ENCODE measurements at places on chromosomes 2 and 18.

DNA sequence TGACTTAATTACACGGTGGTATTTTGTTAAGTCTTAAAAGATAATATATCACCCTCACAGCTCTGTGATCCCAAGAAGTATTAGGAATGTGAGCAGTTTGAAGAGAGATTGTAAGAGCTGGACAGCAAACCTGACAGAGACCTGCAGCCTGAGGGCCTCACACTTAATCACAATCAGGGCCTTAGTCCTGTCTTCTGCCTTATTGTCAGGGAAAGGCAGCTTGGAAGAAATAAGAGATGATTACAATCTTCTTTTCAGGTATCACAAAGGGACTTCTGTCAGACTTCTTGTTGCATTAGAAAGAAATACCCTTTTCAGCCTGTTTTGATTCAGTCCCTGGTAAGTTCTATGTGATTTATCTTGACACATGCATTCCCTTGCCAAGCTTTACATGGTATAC is 1433.8 kb upstream of the SLC39A10 start:
- no peak for DNase-seq

- DNase-seq: no peak
These were observed 35.2 kb downstream of the ASB1 start for GRCh38 chr2:238461916-238462315.

- no peak for DNase-seq
These were observed 12.8 kb downstream of the LRP2 start for GRCh38 chr2:169349535-169349934.

DNA sequence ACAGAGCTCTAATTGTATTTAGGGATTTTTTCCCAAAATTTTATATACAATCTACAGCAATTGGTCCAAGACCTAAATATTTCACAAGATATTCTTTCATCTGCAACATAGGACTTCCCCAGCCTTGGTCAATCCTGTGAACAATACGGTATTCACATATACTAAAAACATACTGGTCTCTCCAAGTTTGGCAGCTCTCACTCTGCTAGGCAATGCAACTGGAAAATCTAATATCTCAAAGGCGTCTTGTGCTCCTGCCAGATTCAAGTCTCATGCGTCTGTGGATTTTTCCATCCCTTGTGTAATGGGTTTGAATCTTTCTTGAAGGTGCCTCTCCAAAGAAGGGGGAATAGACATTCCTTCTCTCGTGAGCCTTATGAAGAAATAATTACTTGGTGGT is 27.4 kb upstream of the MBOAT2 start:
- no peak for DNase-seq

GRCh38 chr2:160411955-160412354 is 81.7 kb downstream of the RBMS1 start:
- no peak for DNase-seq

DNA sequence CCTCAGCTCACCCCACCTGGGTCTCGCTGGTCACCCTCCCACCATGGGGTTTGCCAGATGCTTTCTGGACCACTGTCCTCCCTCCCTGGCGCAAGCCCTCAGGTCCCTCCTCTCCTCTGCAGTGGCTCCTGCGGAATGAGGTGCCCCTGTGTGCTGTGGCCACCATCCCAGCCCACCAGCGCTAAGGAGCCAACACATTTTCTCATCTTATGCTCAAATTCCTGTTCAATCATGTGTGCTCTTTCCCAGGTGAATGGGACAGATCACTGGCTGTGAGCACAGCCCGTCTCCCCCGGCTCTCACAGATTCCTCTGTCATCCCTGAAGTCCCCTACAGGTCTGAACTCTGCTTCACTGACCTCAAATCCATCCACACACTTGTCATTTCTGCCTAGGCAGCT is 15.2 kb upstream of the CCDC74B start:
- no peak for DNase-seq

DNA sequence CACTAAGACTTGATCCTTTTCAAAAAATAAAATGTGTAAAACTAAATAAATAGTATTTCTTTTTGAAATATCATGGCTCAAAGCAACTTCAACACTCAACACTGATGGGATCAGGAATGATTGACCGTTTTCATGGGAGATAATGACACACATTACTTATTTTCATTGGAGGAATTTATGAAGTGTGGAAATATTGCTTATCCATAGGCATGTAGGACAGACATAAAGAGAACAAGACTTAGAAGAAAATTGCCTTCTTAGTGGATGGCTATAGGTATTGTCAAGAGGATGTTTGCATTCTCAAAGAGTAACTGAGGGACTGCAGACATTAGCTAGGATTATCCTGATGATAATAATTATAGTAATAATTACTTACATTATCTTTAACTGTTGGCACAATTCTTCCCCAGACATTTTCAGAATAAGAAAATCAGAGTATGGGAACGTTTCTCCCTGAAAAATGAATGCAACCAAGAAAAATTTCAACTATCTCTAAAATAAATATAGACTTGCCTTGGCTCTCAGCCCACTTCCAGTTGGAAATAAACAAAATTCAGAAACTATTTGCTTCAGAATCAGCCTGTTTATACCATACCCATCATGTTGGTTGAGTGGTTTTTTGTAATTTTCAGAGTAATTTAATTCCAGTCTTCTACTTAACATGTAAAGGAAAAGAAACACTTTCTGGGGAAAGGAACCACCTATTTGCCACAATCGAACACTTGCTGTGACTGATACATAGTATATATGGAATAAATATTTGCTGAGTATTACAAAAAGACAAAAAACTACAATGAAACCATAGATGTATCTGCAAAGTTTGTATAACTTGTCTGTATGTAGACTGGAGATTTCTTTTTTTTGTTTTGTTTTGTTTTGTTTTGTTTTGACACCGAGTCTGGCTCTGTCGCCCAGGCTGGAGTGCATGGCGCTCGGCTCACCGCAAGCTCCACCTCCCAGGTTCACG is 165.7 kb downstream of the TMX3 start:
- no peak for DNase-seq

DNA sequence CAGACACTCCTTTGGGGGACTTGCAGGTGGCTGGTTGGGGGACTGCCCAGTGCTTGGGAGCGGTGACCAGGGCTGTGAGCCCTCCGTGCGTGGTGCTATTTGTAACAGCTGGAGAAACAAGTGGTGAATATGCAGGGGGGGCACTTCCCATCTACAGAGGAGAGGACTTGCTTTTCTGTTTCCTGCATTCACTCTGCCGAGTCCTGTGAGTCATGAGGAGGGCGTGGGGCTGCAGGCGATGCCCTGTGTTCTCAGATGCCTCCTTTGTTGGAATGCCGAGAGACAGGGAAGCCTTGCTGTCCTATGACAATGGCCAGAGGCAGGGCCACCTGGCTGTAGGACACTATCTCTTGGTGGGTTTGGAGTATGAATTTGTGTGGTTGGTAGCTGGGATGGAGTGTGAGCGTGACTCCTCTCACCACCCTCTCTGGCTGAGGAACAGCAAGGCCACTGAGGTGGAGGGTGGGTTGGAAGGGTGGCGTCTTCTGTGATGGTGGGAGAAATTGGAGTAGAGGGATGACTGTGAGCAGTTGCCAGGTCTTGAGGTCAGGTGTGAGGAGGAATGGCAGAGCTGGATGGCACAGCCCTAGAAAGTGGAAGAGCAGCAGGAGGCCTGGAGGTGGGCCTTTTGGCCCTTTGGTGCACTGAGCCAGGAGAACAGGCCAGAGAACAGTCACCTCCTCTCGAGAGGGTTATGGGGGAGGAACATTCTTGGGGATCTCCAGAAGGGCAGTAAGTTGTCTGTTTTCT is 24.3 kb downstream of the FHOD3 start:
- no peak for DNase-seq

- DNase-seq: no peak
These were observed 191.4 kb downstream of the PDE11A start for GRCh38 chr2:177881008-177881747.

GRCh38 chr18:61953641-61954040 is 60.8 kb upstream of the RNF152 start:
- no peak for DNase-seq

GRCh38 chr18:66990909-66991308 is 387.0 kb upstream of the CDH19 start:
- no peak for DNase-seq

DNA sequence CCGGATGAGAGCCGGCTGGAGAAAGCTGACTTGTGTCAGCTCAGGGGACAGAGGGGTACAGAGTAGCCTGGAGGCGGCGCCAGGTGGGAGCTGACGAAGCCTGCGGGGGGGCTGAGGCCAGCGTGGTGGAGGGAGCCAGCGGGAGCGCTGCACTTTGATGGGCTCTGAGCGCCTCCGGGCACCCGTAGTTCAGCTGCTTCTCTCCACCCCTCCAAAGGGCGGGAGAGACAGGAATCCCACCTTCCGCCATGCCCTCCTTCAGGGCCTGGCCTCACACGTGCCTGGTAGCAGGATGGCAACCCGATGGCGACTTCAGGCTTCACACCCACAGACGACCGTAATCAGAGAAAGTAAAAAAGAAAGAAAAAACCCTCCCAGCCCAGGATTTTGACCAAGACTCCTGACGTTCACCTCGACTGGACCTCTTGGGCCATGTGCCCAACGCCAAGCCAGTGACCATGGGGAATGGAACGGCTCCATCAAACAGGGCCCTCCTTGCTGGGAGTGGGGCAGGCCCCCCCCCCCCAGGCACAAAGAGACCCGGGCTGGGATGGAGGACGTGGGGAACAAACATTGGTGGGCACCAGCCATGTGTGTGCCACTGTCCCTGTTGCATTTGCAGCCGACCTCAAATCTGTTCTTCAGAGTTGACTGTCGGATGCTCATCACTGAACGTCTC is 60.7 kb upstream of the ASAP2 start:
- DNase-seq: no peak

- no peak for DNase-seq
These were observed 17.2 kb downstream of the GPC1 start for GRCh38 chr2:240452462-240453256.

GRCh38 chr2:128465246-128466170 is 146.8 kb upstream of the HS6ST1 start:
- no peak for DNase-seq

GRCh38 chr2:1960761-1961160 is 216.4 kb upstream of the PXDN start:
- no peak for DNase-seq

DNA sequence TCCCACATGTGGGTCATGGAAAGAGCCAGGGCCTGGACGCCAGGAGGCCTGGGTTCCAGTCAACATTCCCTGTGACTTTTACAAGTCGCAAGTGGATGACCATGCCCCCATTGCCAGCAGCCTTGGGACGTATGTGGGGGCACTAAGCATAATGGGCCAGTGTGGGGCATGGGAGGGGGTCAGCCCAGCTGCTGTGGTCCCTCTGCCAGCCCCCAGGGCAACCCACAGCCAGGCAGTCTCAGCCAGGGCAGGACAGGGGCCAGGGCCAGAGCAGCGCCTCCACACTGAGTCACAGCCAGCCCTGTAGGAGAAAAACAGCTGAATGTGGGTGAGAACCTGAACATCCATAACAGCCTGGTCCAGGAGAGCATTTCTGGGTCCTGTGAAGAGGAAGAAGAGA is 173.2 kb downstream of the GFPT1 start:
- DNase-seq: no peak

DNA sequence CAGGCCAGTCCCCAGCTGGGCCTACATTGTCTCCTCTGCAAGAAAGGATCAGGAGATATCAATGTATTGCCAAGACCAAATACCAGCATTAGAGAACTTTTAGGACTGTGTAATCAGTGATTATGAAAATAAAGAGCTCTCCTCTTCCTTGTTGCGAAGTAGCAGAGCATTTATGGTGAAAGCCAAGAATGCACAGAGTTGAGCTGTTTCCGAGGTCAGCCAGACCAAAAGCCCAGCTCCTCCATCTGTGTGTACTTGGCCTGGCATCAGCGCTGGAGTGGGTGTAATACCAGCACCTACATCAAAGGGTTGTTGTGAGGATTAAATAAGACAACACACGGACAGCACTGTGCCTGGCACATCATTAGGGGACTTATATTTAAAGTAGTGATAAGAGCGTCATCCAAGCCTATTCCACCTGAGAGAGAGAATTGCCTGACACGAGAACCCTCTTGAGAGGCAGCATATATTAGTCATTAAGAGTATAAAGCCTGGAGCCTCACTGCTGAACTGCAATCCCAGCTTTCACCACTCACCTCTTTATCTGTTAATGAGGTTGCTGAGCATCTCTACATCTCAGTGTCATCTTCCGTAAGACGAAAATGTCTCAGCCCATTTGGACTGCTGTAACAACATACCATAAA is 7.4 kb upstream of the SLC16A14 start:
- no peak for DNase-seq

GRCh38 chr18:50119296-50119695 is 75.7 kb downstream of the MYO5B start:
- no peak for DNase-seq

GRCh38 chr2:37615804-37616676 is 55.4 kb downstream of the CDC42EP3 start:
- no peak for DNase-seq

DNA sequence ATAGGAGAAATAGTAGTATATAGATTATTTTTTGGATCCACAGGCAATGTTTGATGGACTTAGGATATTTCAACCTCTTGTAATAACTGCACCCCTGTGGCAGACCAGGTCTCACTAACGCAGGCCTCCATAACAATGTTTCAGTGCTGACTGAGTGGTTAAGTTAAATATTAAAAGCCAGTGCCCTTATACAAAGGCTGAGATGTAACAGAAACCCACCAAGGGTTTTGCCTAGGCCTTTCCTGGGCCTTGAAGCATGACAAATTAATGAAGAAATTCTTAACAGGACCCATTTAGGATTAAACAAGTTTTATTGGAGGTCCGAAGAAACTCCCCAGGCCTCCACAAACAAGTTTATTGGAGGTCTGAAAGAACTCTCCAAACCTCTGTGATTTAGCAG is 1.6 kb upstream of the SUCLG1 start:
- no peak for DNase-seq

- peak; percentile 16 for DNase-seq
These were observed 47.4 kb downstream of the VWA3B start for GRCh38 chr2:98134172-98135005.

- no peak for DNase-seq
These were observed 8.4 kb upstream of the IER3IP1 start for GRCh38 chr18:47184419-47185050.

DNA sequence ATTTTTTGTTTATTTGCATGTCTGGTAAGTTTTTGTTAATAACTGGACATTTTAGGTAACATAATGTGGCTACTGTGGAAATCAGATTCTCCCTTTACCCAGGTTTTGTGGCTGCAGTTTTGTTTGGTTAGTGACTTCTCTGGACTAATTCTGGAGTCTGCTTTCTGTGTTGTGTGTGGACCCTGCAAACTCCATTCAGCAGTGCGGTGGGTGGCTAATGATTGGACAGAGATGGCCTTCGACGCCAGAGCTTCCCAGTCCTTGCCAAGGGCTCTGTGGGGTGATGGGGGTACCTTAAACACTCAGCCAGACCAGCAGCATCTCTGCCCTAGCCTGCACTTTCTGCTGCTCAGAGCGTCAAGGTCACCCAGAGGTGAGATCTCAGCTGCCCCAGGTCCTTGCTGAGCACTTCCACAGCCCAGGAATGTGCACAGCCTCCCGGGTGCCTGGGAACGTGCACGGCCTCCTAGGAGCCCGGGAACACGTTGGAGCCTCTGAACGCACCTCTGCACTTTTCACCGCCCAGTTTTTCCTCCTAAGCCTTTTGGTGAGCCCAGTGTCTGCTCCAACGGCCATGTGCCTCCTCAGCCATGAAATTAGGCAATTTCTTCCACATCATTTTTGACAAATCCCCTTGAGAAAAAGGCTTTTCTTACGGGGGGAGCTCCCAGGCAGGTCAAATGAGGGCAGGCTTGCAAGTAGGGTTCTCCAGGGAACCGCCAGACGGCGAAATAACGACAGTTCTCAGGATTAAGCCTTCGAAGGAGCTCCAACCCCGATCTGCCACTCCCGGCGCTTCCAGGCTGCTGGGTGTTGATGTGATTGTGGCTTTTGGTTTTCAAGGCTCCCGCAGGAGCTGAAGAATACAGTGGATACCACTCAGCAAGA is 35.2 kb upstream of the KLF11 start:
- no peak for DNase-seq

GRCh38 chr2:104848526-104848925 is 5.4 kb upstream of the POU3F3 start:
- no peak for DNase-seq
